ENCODE measurements at places on chromosomes 6 and 20.

GRCh38 chr6:44411141-44411540 is 23.6 kb downstream of the CDC5L start:
- DNase-seq = no peak

- no peak for DNase-seq
Observed at GRCh38 chr6:102197211-102197610, 803.7 kb downstream of the GRIK2 start.

DNA sequence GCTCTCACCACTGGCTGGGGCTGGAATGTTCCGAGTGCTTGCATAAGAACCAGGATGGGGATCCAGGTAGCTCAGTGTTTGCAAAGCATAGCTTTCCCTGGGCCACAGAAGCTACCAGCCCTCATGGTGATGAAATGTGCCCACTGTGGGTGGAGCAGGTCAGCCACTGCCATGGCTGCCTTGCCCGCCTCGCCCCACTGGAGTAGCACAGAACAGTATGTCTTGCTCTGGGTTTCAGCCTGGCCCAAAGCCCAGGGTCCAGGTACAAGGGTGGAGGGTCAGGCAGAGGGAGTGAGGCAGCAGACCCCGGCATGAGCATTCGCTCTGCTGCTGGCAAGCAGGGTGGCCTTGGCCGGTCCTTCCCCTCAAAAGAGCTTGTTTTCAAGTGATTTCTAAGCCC is 34.7 kb downstream of the KCNK17 start:
- no peak for DNase-seq

GRCh38 chr6:12275107-12275506 is 15.1 kb upstream of the EDN1 start:
- no peak for DNase-seq

Measured in right renal pelvis (tissue), 4 donors.